ENCODE measurements at places on chromosomes 12 and 14.

DNA sequence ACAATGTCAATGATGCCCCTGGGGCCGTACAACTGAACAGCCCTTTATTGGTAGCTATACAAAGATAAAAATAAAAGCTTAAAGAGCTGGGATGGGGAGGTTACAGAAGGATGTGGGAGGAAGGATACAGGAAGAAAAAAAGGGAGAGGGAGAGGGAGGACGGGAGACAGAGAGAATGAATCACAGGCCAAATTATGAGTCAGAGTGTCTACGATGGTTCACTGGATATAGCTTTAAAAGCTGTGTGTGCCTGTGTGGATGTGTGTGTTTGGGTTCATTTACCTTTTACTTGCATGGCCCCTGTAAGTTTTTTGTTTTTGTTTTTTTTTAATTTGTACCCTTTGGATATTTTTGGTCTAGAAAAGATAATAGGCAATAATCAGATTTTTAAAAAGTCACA is 111.9 kb downstream of the CCDC60 start:
- no peak for DNase-seq

DNA sequence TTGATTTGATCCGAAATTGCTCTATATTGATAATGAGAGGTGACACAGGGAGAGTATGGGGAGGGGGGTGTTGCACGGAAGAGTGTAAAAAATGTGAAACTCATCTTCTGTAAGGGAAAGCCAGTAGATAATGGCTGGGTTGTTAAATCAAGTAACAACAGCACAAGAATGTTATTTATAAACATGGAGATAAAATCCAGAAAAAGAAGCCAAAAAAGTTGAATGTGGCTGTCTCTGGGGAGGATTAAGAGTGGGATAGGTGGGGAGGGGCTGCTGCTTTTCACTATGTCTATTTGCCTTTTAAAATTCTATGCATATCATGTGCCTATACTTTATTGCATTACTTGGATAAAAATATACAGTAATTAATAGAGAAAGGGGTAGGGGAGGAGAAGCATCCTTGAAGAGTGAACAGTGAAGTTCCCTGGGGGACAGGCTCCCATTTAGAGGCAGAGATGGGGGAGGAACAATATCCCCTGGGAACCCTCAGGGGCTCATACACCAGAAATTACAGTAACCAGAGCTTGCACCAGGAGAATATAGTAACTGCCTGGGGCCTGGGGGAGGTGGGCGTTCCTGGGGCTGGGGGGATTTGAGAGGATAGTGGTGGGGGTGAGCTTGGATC is 39.2 kb upstream of the ANKRD9 start:
- no peak for DNase-seq

GRCh38 chr12:127650626-127651025 is 616.3 kb upstream of the TMEM132C start:
- no peak for DNase-seq

DNA sequence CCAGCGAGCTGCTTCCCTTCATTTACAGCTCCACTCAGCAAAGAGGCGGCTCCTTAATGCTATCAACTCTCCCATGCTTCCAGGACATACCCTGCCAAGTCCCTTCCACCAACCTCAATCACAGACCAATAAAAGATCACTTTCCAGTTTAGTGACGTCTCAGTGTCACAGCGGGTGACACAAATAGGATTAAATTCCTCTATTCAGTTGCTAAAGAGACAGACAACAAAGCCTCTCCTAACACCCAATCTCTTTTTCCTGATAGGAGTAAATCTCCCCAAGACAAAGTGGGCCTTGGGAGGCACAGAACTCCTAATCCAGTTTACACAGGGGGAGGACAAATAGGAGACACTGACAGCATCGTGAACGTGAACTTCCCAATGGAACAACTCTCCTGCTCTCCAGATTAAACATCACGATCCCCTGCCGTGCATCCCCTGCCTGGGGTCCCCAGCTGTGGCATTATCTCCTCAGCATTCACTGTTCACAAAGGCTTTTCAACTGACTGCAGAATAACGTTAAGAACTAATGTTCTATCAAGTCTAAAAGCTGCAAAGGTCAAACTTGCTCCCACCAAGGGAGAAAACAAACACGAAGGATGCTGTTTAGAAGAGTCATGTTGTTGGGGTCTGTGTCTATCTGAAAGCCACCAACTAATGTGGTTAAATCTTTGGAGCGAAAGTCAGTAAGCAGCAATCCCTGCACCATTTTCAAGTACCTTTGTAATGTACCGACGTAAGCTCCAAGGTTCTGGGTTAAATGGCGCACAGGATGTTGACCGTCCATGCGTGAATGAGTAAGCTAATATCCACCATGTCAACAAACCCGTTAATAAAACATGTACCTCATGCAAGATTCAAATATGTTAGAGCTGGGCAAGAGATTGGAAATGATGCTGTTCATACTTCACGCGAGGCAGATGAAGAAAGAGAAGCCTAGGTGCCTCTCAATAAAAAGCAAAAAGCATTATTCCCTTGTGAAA is 31.5 kb downstream of the TMEM132D start:
- no peak for DNase-seq

GRCh38 chr14:89025561-89026236 is 201.2 kb downstream of the TTC8 start:
- DNase-seq, result no peak

GRCh38 chr12:50157259-50157658 is 9.9 kb downstream of the CERS5 start:
- DNase-seq, result no peak

- DNase-seq, result no peak
Measured at GRCh38 chr14:68140076-68140741, 320.6 kb downstream of the RAD51B start.

DNA sequence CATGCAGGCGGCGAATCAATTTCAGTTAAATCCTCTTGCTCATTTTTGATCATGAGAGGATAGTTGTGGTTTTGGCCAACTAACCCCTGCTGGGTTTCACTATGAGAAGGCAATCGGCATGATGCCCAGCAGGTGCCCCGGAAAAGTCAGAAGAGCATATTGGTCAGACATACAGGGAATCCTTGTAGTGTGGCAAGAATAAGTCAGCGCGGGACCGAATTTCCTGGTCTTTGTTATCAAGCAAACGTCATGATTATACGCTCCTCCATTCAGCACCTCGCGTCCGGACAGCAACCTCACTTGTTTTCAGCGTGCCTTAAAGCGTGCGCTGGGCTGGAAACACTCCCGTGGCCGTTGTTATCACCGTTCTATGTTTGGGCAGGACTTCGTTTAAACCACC is 1.8 kb downstream of the TBC1D30 start:
- no peak for DNase-seq

- DNase-seq, result no peak
Measured at GRCh38 chr12:98002887-98003493, 512.4 kb upstream of the TMPO start.

DNA sequence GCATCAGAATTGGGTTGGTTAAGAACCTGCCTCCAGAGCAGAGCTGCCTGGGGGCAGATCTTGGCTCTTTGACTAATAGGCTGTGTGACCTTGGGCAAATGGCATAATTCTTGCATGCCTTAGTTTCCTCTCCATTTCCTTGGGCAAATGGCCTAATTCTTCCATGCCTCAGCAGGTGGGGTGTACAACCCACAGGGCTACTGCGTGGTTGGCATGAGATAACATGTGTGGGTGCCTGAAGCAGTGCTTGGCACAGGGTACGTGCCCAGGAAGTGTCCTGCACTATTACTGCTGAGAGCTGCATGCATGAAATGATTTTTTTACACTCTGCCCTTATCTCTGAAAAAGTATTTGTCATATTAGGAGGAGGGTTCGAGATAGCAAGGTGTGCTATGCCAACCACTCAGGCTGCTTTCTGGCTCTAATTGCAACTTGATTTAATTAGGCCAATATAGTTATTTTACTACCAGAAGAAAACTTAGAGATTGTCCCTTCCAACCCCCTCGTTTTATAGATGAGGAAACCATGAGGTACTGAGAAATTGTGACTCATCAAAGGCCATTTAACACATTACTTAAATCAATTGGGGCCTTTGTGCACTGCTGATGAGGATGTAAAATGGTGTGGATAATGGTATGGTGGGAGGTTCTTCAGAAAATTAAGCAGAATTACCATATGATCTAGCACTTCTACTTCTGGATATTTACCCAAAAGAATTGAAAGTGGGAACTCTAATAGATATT is 161.6 kb upstream of the HIF1A start:
- DNase-seq, result no peak

DNA sequence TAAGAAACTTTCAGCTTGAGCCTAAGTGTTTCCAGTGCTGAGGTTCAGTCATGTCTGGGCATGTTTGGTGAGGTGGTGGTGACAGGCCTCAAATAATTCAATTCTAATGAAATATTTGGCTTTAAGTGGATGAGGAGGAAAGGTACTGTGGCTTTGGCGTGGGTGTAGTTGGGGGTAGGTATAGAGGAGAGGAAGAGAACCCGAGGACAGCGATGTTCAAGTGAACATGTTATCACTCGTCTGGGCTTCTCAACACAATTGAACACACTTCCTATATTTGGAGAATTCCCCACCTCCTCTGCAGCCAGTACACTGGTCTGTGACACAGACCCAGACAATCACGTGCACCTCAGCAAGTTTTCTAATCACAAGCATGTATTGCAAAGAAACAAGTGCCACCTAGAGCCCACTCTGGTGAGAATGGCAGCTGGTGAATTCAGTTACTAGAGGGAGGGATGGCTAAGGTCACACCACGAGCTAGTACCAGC is 53.0 kb downstream of the IFNG-AS1 start:
- no peak for DNase-seq

DNA sequence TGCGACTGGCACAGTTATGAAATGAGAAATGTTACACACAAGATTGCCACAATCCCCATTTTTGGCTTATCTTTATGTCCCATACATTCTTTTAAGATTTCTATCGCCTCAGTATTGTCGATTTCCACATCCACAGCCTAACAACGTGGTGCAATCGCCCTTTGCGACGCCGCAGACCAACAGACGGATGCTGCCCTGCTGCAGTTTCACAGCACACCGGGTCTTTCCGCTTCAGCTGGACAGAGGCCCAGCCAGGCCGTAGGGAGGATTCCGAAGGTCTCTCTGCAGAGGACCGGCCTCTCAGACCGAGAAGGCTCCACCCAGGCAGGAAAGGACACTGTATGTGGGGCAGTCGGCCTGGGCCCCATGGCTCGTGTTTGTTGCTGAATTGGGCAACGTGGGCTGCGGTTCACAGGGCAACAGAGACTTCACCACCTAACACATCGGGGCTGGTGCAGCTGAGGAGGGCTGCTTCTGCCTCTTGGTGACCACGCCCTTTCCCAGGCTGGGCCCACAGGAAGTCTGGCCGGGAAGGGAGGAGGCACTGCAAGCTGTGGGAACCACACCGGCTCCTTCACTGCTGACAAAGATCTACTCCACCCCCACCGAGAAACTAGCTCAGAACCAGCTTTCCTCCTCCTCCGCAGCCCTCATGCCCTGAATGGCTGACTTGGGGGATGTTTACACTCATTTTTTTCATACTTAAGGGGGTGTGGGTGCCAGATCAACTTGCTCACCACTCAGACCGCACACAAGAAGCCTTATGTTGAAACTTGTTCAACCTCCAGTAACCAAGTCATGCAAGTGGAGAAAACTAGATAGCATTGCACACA is 32.9 kb upstream of the MDM1 start:
- DNase-seq, result peak; percentile 66

DNA sequence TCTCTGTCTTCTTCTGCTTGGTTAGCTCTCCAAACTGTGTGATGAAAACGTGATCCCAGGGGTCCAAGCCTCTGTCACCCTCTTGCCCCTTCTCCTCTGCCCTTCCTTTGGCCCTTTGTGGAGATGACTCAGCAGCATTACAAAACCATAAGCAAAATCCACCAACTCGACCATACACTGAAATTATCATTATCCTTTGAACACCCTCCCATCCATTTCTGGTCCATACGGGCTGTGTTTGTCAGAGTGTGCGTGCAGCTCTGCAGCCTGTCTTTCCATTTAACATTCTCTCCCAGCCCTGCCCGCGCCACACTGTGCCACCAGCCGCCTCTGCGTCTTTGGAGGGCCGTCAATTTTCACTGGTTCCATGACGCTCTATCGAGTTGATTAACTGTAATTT is 69.2 kb downstream of the SLC25A47 start:
- DNase-seq, result no peak

DNA sequence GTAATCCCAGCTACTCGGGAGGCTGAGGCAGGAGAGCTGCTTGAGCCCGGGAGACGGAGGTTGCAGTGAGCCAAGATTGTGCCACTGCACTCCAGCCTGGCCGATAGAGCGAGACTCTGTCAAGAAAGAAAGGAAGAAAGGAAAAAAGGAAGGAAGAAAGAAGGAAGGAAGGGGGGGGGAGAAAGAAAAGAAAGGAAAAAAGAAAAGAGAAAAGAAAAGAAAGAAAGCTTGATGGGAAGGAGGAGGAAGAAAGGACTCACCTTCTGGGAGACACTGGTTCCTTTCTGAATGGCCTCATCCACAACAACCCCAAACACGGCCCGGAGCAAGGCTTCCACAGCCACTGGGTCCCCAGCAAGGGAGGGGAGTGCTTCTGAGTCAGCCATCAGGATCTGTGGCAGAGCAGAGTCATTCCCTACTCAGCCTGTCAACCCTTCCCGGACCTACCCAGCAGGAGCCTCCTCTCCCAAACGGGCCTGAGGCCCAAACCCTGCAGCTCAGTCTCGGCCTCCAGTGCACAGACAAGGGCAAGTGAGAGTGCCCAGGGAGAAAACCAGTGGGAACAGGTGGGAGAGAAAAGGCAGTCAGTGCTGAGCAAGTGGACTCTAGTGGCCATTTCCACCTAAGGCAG is 7.3 kb upstream of the ZNF740 start:
- DNase-seq, result no peak

- DNase-seq, result no peak
Measured at GRCh38 chr14:105258846-105259245, 10.5 kb downstream of the BTBD6 start.

- DNase-seq, result no peak
Measured at GRCh38 chr12:125971981-125972380, 906.7 kb downstream of the AACS start.

- DNase-seq, result no peak
Measured at GRCh38 chr14:102316338-102316742, 3.2 kb upstream of the ZNF839 start.

All from esophagus squamous epithelium (tissue), 5 donors.